Stimulated activated CD8-positive, alpha-beta memory T cell treated with anti-CD3 and anti-CD28 coated beads, Interleukin-7, amount 100 ng/mL, for 48 hours (primary cell): ENCODE measurements at places on chromosomes 5 and 9.
A peak's percentile ranks its signal among the peaks of the same experiment; 100 is the strongest.

- no peak for DNase-seq
Observed at GRCh38 chr5:90383903-90384302, 25.7 kb downstream of the CETN3 start.

DNA sequence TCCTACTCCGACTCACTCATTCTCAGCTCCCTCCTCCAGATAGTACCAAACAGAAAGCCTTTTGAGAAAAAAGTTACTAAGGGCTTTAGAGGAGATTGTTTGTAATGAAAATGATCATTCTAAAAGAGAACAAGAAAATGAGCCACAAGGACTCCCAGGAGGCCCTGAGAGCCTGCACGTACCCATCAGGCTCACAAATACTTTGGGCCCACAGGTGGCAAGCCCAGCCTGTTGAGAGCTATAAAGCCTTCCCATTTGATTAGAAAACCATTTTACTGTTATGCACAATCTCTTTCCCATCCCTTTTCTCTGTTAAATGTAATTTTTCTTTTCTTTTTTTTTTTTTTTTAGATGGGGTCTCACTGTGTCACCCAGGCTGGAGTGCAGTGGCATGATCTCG, 136.1 kb downstream of the LHFPL2 start:
- DNase-seq, result no peak

- DNase-seq, result no peak
Observed at GRCh38 chr9:28956116-28956880, 1383.0 kb upstream of the C9orf72 start.

DNA sequence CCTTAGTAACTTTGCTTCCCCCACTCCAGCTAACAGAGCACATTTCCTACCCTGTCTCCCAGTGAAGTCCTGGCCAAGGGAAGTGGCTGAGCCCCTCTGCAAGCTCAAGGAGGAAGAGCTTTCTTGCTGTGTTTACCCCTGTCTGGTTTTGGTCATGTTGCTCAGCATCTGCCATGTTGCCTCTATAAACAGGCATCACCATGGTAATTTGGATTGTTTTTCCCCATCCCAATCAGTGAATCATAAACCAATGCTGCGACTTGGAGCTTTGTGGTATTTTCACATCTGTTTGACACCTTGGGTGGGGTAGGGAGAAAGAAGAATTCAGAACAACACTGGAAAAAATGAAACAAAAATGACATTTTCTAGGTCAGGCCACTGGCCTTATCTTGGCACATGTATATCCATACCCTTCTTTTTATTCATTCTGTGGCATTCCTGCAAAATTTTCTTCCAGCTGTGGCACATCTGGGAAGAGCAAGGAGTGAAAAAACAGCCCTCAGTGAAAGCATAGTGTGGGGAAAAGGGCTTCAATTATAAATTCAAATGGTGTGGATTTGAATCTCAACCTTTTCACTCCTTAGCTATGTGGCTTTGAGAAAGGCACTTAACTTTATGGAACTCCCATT, 42.5 kb downstream of the SLIT3 start:
- DNase-seq, result no peak

DNA sequence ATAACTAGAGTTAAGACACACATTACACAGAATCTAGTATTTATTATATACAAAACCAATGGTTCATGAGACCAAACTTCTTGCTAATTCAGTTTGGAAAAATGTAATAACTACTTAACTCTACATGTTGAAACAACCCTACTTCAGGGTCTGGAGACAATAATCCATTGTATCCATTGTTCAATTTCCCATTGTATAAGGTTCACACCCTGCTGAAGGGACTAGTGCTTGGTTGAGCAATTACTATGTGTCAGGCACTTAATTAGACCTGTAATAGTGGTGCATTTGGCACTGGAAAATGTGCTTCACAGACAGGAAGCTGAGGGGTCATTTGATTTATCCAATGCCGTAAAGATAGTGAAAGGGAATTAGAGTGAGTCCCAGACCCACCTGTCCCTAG, 114.3 kb upstream of the PAPPA start:
- no peak for DNase-seq

GRCh38 chr9:135492886-135493669, 7.4 kb upstream of the MRPS2 start:
- DNase-seq, result no peak

GRCh38 chr5:41213340-41213739, at the start of gene C6:
TSS of gene C6 (minus strand) at chr5:41213532. CDS start at chr5:41203230, 10,302 bp downstream.
- DNase-seq, result no peak

DNA sequence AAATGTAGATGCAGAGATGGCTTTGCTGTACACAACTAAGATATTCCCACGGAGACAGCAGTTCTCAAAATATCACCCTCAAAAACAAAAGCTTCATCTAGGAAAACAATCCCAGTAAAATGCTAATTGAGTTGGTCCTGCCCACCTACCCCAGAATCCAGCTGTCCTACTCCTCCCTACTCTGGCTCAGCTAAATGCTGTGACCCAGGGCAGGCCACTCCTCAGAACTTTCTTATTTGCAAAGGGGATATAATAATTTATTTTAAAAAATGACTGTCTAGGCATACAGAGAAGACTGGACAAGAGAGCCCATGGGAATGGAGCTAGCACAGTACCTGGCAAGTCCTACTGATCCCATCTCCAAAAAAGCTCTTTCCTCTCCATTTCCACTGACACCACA, 162.3 kb downstream of the CRB2 start:
- DNase-seq, result no peak

DNA sequence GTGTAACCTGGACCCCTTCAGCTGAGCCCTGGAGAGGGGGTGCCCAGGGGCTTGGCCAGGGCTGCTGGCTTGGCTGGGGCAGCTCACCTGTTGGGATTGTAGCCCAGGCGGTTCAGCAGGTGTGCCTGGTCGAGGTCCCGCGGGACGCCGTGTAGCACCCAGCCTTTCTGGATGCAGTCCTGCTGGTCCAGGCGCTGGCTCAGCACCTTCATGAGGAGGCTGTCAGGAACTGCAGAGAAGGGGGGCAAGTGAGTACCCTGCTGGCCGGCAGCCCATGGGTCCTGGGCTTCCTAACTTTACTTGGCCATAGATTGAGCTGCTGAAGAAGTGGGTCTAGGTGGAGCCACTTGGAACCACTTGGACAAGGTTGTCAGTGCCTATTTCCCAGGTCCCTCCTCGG, 85.5 kb downstream of the AK8 start:
- DNase-seq, result no peak

DNA sequence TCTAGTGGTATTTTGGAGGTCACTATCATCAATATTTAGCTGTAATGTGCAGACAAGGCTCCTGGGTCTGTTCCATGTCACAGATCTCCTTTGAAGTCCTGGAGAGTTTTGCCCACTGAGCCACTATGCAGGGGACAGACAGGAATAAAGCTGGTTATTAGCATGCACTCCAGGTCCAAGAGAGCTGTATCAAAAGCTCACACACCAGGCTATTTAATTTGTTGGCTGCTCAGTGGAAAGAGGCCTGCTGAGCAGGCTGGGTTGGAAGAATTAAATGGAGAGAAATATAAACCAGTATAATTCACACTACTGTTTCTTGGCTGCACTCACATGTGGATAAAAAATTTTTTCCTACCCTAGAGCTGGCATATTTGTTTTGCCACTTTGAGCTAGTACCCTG, 113.8 kb upstream of the TAF11L2 start:
- DNase-seq, result no peak

GRCh38 chr5:139884144-139884543, 88.5 kb downstream of the PSD2 start:
- DNase-seq, result no peak

- DNase-seq, result no peak
Observed at GRCh38 chr9:19232823-19233194, 2.3 kb downstream of the DENND4C start.

DNA sequence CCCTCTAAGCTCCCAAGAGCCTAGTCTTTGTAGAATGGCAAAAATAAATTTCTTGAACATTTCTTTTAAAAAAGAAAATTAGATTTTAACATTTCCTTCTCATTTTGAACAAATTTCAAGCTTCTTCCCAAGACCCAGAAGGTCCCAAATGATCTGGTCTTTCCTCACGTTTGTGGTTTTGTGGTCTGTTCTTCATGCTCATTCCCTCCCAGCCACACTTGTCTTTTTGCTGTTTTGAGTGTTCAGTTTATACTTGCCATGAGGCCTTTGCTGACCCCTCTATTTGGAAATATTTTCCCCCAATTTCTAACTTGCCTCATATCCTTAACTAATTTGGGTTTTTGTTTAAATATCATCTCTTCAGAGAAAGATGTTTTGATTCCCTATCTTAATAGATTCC, 133.4 kb upstream of the PAPPA start:
- no peak for DNase-seq

- DNase-seq, result peak; percentile 37
Observed at GRCh38 chr9:98575379-98576346, 133.1 kb downstream of the GABBR2 start.

DNA sequence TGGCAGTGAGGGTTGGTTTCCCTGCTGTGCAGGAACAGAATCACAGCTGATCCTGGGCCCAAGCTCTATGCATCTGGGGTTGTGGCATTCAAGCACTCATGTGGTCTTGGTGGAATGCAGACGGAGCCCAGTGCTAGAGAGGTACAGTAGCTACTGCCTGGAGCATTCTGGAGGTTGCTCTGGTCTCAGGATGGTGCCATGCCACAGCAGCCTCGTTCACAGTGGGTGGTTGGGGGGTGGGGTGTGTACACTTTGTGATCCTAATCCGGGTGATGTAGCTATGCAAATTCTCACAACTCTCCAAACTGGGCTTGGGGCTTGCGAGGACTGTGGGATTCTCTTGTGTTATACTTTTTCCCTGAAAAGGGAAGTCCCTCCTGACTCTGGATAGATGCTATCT, 45.2 kb downstream of the FGD3 start:
- DNase-seq, result no peak
